ENCODE measurements at places on chromosomes 13 and 19.

DNA sequence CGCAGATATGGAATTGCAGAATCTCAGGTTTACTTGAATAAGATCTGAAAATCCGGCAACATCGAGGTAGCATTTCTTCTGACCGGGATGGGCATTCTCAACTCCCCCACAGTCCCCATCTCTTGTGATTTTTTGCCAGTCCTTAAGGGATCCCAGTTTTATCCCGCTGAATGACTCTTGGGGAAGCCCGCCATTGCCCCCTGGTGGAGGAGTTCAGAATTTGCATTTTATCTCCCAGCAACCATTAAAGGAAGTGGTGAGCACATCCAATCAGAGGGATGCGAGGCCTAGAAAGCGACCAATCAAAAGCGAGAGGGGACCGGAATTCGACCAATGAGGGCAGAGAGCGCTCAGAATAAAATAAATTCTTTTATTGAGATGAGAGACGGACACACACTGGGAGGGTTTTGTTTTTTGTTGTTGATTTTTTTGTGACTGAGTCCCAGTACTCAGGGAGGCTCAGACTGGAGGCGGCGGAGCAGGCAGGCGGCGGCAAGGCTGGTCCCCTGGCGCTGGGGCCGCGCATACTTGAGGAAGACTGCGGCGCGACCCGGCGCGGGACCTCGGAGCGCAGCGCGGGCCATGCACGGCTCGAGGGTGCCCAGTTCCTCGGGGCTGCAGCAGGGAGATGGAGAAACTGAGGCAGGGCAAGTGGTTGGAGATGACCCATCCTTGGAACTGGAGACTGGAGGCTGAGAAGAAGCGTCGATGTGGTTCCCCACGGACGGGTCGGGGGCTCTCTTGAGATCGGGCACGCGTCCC, 3.9 kb upstream of the TTC9B start:
- DNase-seq: peak; percentile 64

GRCh38 chr13:80462037-80462436, 121.1 kb upstream of the SPRY2 start:
- no peak for DNase-seq

- no peak for DNase-seq
Measured at GRCh38 chr19:35344511-35345031, 3.1 kb upstream of the FFAR1 start.

DNA sequence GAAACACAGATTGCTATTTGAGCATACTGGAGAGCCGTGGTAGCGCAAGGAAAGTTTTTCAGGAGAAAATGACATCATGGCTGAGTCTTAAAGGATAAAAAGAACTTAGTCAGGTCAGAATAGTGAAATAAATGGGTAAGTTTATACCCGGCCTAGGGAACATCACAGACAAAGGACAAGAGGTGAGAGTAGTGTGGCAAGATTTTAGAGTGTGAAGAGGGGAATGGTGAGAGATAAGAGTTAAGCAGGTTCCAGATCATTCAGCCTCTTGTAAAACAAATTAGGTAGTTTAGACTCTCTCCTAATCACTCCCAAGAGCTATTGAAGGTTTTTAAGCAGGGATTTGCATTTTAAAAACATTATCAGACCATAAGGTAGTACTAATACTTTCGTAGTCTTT, 116.0 kb upstream of the MAB21L1 start:
- DNase-seq: no peak

- DNase-seq: no peak
Measured at GRCh38 chr13:109655206-109655600, 131.2 kb downstream of the IRS2 start.

DNA sequence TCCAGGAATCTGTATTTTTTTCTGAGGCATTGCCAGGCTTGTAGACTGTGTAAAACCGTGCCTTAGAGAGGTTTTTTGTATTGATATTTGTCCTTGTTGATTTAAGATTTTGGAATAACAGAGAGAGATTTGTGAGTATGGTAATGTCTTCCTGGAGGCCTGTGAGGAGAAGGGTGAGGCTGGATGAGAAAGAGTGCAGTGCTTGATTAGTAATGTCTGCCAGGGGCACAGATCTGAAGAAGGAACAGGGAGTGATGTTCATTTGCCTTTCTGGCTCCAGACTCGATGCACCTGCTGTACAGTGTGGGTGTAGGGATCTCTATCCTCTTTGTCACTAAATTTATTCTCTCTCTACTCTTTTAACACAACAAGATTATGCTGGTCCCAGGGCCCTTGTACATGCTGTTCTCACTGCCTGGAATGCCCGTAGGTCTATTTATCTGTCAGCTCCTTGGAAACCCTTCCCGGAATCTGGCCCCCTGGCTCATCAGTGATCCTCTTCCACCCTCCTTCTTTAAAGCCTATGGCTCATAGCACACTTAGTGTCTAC, 4.2 kb downstream of the FIZ1 start:
- no peak for DNase-seq

DNA sequence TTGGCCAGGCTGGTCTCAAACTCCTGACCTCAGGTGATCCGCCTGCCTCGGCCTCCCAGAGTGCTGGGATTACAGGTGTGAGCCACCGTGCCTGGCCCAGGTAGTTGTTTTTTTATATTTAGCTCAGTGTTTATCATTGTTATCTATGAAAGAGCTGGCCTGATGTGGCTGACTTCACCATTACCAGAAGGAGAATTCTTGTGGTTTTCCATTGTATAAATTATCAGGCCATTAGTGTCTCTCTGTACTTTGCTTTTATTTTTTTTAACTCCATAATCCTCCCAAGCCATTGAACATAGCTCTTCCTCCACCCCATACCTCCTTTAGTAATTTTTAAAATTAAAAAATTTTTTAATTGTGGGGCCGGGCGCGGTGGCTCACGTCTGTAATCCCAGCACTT, 24.2 kb downstream of the CERS4 start:
- DNase-seq: peak; percentile 14

GRCh38 chr13:39955560-39955959, 300.1 kb downstream of the COG6 start:
- DNase-seq: no peak

GRCh38 chr13:32936716-32937115, 79.5 kb upstream of the KL start:
- DNase-seq: no peak

GRCh38 chr19:50030225-50030624, 4.4 kb downstream of the ZNF473 start:
- no peak for DNase-seq

DNA sequence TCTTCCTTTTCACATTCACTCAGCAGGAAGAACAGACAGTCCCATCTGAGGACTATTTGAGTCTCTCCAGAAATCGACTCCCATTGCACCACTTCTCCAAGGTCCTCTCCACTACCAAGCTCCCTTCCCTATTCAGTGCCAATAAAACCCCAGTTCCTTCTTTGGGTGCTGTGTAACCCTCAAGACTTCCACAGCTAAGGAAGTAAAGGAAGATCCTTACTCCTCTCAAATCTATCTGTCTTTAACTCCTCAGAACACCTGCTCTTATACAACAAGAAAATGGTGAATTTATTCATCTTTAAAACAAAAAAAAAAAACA, 29.2 kb upstream of the TM9SF2 start:
- no peak for DNase-seq

DNA sequence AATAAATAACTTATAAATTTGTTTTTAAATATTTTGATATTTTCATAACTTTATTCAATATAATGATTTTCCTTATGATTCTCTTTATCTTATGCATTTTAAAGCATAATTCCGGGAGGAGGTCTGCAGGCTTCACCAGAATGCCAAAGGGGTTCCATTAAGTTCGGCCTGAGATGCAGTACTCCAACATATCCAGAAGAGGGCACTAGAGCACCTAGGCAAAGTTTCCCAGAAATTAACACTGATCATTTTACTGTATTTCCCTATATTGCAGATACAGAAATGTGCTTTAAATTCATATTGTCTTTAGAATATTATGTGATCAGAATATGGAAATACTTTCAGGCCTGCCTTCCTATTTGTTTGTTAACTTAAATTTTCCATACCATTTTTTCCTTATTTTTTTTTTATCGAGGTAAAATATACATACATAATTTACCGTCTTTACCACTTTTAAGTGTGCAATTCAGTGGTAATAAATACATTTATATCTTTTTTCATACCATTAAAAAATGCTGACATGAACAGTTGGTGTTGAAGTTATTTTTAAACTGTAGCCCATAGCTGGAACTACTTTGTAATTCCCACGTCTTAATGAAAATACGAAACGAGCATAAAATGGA, 58.9 kb upstream of the TM9SF2 start:
- no peak for DNase-seq

GRCh38 chr13:101144808-101145419, 271.4 kb downstream of the NALCN start:
- DNase-seq: no peak

DNA sequence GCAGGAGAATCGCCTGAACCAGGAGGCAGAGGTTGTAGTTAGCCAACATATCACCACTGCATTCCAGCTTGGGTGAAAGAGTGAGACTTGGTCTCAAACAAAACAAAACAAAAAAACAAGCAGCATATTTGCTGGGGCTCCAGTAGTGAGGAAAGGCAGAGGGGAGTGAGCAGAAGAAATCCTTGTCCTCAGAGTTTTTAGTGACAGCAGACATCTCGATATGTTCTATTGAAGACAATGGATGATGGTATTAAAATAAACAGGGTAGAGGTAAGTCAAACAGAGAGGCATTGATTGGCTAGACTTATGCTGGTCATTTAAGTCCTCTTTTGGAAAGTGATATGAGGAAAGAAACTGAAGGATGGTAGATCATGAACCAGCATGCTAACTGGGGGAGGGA, 19.0 kb downstream of the NLRP7 start:
- no peak for DNase-seq

DNA sequence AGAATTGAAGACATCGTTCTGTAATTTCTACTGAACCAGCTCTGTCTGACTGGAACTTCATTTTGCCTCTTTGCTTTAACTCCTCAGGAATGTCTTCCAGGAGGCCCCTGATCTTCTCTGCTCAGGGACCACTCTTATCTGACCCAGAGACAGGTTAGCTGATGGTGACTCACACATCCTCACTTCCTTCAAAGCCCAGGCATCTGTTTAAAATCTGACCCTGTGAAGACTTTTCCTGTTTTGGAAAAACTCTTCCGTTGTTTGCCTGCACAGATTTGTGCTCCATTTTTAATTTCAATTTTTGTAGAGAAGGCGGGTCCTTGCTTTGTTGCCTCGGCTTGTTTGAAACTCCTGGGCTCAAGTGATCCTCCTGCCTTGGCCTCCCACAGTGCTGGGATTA, 1.6 kb downstream of the ARL11 start:
- DNase-seq: no peak

DNA sequence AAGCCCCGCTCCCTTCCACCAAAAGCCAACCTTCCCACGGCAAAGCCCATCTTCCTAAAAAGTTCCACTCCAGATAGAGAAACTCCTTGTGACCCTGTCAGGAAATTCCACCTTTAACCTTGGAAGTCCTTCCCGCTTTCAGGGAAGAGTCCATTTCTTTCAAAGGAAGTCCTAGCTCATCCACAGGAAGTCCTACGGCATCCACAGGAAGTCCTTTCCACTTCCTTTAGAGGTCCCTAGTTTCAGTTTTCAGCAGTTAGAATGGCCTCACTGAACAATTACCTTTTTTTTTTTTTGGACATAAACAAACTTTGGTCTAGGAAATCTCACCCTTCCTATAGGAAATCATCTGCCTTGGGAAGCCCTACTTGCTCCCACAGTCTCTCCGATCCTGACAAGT, 31.7 kb downstream of the TRPM4 start:
- DNase-seq: no peak

DNA sequence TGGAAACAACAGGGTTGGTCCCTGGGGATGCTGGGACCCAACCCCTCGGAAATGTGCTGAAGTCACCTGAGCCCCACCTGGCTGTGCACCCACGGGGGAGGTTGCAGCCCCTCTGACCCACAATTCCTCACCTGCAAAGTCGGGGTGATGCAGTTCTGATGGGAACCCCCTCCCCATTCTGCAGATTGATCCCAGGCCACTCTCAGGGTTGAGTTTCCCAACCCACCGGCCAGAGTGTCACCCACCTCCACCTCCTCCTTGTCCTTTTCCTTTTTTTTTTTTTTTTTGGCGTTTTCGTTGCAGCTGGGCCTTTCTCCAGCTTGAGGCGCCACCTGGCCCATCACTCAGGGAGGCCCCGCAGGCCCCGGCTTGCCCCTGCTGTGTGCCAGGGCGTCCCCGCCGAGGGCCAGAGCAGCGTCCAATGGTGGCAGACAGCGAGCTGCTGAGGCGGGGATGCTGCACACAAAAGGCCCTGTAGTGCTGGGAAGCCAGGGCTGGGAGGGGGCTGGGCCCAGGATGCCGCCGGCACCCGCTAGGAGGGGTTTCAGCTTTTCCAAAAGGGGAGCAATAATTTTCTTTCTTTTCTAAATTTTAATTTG, 4.6 kb downstream of the PIK3R2 start:
- DNase-seq: no peak

GRCh38 chr19:33953023-33953422, 156.4 kb downstream of the KCTD15 start:
- no peak for DNase-seq

GRCh38 chr13:50200988-50201387, 185.7 kb downstream of the KCNRG start:
- no peak for DNase-seq

DNA sequence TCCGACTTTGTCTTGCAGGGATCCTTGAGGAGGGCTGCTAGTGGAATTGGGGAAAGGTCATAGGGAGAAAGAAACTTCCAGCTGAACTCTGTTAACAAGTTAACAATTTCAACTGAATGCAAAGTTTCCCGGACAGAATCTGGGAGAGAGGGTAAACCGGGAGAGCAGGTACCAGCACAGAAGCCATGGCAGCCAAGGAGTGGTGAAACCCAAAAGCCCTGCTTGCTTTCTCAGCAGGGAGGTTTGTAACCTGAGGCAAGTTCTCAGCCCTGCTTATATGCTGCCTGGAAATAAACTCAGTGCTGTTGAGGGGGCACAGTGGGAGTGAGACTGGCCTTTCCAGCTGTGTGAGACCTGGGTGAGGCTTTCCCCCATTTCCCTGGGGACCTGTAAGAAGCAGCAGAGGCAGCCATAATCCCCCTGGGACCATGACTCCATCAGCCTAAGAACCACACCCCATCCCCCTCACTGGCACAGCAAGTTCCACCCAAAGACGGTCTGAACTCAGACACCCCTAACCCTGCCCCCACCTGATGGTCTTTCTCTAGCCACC, 84.0 kb downstream of the SUCLA2 start:
- no peak for DNase-seq

DNA sequence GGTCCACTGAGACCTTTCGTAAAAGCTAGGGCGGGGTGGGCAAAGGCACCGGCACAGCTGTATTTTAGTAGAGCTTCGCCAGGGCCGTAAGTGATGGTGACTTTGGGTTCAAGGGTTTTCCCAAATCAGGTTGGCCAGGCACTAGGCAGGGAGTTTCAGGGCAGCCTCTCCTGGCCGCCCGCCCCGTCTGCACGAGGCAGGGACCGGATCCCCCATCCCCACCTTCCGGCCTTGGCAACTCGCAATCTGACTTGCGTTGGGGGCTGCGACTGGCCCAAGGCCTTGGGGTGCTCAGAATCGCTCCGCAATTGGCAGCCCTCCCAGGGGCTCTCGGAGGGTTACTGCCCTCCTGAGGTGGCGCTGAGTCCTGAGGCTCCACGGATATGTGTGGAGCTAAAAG, 4.1 kb upstream of the ZIC5 start:
- DNase-seq: no peak

DNA sequence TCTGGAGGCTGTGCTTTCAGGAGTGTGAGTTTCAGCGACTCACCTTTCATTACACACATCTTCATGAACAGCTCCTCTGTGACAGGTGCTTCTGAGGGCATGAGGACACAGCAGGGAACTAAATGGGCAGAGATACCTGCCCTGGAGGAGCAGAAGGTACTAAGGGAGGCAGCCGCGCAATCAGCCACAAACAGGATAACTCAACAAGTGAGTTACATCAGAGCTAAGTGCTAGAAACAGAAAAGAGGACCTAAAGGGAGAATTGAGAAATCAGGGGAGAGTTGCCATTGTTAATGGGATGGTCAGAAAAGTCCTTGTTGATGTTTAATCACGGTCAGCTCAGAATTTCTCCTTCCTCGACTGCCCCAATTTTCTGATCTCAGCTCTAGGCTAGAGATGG, 42.5 kb downstream of the SYDE1 start:
- no peak for DNase-seq

All from non-pigmented ciliary epithelial cell (primary cell).